ENCODE measurements at places on chromosomes 11 and 22.

DNA sequence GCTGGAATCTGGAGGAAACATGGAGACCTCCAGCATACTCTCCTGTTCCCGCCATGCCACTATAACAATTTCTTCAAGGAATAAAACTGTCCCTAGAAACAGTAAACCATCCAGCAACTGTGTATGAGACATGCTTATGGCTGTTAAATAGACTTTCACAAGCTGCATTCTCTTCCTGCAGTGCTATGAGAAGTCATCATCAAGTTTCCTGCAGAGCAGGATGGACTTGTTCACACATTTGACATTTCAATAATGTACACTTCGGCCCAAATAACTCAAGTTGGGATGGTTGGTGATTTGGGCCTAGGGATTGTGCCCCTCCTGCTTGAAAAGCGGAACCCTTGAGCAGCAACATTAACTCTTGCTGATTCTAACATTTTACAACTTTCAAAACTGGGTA is 20.2 kb upstream of the CSF2RB start:
- no peak for DNase-seq

- no peak for DNase-seq
These were observed 27.7 kb downstream of the ALG9 start for GRCh38 chr11:111843661-111844060.

GRCh38 chr11:120037111-120037510 is 100.8 kb downstream of the TRIM29 start:
- no peak for DNase-seq

- peak; percentile 84 for DNase-seq
These were observed 132.6 kb downstream of the WNT11 start for GRCh38 chr11:76073724-76074123.

- DNase-seq, result no peak
These were observed 40.9 kb upstream of the LIPT2 start for GRCh38 chr11:74534216-74534945.

GRCh38 chr11:133842053-133842452 is 3.3 kb downstream of the SPATA19 start:
- DNase-seq, result no peak

- no peak for DNase-seq
These were observed 15.8 kb upstream of the FLI1 start for GRCh38 chr11:128678024-128678423.

DNA sequence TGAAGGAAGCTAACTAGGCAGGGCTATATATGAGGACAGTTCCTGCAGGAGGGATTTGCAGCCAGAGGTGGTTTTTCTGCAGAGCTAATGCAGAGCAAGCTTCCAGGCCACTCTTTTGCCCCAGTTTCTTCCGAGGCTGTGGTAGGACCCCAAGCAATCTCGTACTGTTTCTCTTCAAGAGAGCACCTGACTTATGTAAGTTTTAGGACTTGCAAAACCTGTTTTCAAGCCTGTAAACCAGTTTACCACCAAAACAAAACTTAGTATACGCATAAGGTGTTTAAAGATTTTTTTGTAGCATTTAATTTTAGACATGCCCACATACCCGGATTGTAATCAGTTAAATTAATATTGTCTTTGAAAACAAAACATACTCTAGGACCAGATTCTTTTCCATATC is 7.7 kb upstream of the APLP2 start:
- DNase-seq, result no peak

GRCh38 chr11:125157953-125158680 is 6.4 kb upstream of the PKNOX2 start:
- DNase-seq, result no peak

DNA sequence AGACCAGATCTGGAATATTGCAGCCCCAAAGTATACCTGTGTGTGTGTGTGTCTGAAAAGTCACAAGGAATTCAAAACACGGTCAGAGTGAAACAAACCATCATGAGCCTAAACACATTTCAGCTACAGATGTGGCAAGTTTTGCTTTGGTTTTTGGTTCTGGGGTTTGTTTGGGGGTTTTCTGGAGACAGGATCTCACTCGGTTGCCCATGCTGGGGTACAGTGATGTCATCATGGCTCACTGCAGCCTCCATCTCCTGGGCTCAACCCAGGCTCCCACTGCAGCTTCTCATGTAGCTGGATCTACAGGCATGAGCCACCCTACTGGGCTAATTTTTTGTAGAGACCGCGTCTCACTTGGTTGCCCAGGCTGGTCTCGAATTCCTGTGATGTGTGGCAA is 41.4 kb upstream of the PHF21A start:
- no peak for DNase-seq

GRCh38 chr11:121890377-121890776 is 225.6 kb downstream of the BLID start:
- DNase-seq, result peak; percentile 78

- DNase-seq, result no peak
These were observed 149.9 kb downstream of the PKNOX2 start for GRCh38 chr11:125314276-125315078.

GRCh38 chr11:33682019-33682418 is 18.6 kb downstream of the C11orf91 start:
- DNase-seq, result no peak

DNA sequence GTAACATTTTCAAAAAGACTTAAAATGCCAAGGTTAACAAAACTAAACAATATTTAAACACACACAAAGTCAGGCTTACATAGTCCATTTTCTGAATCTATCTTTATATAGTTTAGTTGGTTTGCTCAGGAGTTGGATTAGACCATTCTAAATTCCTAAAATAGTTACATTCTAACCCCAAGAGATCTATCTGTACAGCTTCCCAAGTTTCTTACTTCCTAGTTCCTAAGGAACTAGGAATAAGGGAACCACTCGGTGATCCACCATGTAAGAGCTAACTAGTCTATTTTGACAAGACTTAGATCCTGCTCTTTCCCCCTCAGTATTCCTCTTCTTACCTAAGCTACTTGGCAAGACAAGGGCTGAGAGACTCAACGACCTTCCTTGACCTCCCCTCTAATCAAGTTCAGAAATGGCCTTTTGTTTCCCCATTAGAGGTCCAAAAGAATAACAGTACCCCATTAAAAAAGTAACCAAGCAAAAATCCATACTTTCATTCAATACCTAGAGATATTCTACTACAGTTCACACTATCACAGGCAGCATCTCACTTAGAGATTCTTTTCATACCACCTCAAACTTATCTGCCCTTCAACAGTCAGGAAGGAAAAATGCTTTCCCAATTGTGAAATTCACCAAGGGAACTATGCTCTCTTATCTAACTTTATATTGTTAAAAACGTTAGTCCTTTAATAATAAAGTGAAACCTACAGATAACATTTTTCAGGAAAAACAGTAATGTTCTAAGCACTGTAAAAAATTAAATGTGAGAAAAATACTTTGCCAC is 253.1 kb downstream of the TTC28 start:
- peak; percentile 45 for DNase-seq

GRCh38 chr22:39953101-39953500 is 7.1 kb upstream of the TMA7B start:
- no peak for DNase-seq

DNA sequence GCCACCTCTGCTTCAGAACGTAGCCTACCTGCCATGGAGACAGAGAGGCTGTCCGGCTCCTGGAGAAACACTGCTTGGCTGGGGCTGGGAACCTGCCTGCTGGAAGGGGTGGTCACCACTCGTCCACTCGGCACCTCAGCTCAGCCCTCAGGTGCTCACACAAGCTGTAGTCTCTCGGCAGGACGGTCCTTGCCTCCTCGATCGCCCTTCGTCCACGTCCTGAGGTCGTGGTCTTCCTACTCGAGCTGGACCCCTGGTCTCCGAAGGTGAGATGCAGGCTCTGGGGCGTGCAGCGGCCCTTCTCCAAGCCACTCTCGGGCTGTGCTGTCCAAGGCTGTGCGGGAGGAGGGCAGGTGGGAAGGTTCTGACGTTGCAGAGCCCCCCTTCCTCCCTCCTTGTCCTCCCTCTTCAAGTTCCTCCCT is at the start of gene TBX10:
TSS of gene TBX10 (minus strand) at position 326 of the 422 bp plus-strand sequence. CDS start at position 35, 291 bp downstream.
- no peak for DNase-seq

GRCh38 chr22:42289671-42290541 is 19.5 kb upstream of the TCF20 start:
- peak; percentile 36 for DNase-seq

DNA sequence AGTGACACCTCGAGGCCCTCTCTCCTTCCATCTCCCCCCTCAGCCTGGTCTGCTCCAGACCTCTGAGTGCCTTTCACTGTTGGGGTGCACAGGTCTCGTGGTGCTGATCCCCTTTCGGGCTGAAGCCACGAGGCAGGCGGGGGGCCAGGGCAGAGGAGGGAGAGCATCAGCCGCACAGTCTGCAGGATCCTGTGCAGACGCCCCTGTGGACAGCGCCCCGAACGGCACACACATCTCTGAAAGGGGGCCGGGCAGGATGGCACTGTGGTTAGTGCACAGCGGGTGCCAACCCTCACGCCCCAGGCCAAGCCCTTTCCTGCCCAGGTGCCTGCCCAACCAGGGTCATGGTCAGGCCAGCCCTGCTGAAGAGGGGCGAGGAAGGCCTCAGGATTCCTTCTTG is 56.7 kb downstream of the CACNA1I start:
- no peak for DNase-seq
